ENCODE measurements at places on chromosomes 5 and 9.

DNA sequence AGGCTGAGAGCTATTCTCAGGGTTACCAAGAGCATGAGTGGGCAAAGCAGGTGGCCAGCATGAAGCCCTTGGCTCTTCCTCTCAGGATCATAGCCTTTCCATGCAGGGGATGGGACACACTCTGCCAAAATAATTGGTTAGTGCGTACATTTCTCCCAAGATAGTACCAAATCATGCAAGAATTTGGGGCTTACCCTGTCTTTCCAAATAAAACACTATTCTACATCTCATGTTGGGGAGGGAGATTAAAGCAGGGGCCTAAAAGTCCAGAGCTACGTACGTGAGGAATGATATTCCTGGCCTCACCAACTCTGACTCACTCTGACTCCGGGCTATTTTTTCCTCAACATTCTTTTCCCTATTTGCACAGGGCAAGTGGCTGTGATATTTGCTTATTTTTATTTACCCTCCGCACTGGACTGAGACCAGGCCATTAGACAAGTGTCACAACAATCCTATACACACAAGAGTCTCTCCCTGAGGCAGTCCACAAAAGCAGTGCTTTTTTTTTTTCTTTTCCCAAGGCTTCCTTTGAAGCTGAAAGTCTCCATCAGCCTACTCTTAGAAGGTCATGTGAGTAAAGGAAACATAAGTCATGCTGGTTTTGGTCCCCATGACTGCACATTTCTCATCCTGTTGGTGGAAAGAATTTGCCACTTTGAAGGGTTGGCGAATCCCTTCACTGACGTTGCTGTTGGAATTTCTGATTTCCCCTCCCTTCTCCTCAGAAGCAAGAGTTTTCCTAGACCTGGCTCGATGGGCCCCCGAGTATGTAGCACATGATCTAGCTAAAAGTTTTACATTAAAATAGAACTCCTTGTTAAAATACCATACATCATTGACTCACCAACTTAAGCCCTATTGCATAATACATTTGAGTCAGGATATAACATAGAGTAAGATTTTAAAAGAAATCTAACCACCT is 40.0 kb downstream of the TMEM252 start:
- no peak for DNase-seq

- no peak for DNase-seq
Measured at GRCh38 chr5:139296862-139297326, 3.4 kb downstream of the MATR3 start.

DNA sequence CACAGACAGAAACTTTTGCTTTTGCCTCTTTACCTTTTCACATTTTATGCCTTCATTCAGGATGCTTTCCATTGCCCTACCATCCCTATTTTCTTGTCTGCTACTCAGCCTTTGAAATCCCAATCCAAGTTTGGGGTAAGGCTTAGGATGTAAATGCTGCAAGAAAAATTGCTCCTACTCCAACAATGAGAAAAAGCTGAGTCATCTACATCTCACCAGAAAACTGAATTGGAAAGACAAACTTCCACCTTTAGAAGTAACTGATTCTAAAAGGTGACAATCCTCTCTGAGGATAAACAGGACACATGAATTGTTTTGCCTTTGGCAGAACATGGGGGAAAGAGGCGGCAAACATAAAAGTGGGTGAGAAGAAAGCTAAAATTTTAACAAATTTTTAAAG is 295.6 kb downstream of the NR2F1-AS1 start:
- DNase-seq, result no peak

DNA sequence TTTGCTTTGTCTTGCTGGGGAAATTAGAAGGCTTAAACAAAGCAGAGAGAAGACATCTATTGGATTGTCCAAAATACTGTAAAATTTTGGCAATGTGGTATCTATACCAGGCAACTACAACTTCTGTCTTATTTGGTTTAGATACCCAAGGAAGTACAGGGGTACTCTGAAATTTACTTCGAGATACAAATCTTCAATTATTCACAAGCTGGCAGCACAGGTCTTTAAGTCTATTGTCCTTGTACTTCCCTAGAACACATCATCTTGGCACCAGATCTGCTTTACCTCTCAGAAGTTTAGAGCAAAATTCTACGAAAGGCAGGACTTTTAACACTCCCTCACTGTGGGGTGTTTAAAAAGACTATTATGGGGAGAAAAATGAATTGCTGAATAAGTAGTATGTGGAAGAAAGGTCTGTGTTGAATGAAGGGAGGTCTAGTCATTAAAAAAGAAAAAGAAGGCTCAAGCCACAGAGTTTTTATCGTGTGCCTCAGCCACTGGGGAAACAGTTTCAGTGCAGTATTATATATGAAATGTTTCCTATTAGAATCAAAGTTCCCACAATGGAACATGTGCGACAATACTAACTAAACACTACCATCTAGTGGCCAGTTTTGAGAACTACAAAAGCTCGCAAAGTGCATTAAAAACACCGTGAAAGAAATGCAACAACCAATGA is 93.7 kb downstream of the PDE4D start:
- DNase-seq, result no peak

DNA sequence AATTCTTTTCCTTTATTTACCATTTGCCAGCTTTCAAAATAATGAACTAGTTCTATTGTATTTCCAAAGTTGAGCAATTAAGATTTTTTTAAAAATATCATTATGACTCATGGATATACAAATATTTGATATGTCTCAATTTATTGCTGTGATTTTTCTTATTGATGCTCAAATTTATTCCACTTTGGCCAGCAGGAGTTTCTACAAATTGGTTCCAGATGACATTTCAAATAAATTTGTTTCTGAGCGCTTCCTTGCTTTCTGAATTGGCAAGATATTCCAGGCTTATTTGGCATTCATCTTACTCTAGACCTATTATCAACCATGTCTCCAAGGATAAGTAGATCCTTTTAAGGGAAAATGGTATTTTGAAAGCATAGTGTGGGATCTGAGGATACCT is 58.5 kb upstream of the TJP2 start:
- no peak for DNase-seq

DNA sequence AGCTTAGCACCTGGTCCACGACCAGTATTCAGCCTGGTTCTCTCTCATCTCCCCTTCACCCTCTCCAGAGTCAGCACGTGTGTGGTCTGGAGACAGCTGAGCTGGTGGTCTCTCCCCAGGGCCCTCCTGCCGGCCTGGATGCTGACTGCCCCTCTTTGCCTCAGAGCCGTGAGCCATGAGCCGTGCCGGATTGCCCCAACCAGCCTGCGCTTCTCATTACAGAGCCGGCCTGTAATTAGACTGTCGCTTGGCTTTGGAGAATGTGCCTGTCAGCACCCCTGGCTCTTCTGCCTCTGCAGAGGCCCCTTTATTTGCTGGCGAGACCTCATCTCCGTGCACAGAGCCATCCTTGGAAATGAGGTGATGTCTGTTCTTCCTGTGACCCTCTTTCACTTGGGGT is 118.7 kb upstream of the BOD1 start:
- DNase-seq, result no peak

GRCh38 chr9:116087751-116088194 is 65.8 kb upstream of the PAPPA start:
- no peak for DNase-seq

DNA sequence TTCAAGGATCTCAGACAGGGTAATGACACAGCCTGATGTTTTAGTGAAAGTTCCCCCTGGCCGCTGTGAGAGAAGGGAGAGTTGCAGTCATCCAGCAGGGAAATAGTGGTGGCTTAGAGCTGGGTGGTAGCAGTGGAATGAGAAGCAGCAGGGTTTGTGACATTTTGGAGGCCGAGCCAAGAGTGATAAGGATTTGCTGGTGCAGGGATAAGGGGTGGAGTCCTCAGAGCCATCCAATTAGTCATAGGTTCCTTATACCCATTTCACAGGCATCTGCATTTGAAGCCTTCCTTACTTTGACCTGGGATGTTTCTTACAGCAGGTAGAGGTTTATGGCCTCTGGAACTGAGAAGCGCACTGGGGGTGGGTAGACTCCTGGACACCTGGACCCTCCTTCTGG is 12.8 kb downstream of the JADE2 start:
- DNase-seq, result no peak

GRCh38 chr5:122864400-122864799 is 19.0 kb downstream of the SNX24 start:
- DNase-seq, result no peak

DNA sequence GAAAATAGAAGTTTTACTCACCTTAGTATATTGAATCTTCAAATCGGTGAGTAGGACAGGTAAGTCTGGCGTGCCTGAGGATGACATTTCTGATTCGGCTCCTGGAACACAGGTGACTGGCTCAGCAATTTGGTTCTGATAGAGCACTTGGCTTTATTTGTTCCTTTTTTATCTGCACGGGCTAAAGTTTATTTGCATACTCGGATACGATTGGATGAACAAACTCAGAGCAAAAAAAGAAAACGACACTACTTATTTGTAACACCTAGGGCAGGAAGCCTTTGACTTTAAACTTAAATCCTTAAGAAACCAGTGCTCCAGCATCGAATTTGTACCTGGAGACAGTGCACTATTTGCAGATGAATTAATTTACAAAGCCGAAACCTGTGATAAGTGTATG is at the start of gene ALDH1A1:
TSS of gene ALDH1A1 (minus strand) at position 140 of the 400 bp plus-strand sequence. CDS start at position 87, 53 bp downstream.
- no peak for DNase-seq

GRCh38 chr5:138686668-138687067 is 66.6 kb upstream of the CTNNA1 start:
- no peak for DNase-seq

DNA sequence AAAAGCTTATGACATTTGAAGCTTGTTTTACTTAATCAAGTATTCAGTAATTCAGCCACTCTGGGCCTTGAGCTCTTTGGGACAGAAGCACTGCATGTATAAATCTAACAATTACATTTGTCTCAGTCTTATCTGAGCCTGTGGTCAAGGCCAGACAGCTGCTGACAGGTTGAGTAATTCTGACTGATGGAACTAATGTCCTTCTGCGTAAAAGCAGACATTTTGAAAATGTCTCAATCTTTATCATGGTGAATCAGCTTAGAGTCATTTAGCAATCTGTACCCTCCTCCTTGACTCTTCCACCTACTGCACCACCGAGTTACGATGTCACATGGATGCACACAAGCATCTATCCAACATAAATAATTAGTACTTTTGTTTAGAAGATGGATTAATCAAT is 400.0 kb downstream of the ARRDC3 start:
- DNase-seq, result no peak

DNA sequence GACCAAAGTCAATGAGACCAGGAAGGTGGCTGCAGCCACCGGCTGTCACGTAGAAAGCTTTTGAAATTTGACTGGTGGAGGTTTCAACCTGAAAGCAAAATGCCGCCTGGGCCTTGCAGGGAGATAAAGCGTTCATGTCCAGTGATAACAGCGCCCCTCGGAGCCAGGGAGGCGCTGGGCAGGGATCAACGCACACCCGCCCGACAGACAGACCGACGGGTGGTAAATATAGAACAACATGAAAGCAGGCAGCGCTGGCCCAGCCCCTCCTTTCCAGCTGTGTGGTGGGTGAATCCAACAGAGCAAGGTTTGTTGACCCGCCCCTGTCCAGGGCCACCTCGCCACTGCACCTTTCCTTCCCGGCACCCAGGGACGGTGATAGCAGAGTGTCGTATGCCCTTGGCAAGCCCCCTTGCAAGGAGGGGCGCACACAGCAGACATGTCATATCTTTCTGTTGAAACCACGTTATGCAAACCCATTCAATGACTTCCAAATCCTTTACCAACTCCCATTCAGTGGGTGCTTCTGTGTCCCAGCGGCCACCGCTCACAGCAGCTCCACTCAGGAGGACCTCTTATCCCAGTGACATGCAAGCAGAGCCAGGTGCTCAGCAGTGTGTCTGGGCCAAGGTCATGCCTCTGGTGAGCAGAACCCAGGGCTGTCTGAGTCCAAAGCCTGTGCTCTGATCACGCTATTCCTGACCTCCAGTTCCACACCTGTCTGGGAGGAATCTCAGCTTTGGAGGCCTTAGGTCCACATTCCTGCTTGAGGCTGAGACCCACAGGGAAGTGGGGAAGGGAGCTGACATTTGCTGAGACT is 38.7 kb downstream of the NKX2-5 start:
- no peak for DNase-seq

- no peak for DNase-seq
Measured at GRCh38 chr5:74838262-74838661, 27.9 kb downstream of the FAM169A start.

DNA sequence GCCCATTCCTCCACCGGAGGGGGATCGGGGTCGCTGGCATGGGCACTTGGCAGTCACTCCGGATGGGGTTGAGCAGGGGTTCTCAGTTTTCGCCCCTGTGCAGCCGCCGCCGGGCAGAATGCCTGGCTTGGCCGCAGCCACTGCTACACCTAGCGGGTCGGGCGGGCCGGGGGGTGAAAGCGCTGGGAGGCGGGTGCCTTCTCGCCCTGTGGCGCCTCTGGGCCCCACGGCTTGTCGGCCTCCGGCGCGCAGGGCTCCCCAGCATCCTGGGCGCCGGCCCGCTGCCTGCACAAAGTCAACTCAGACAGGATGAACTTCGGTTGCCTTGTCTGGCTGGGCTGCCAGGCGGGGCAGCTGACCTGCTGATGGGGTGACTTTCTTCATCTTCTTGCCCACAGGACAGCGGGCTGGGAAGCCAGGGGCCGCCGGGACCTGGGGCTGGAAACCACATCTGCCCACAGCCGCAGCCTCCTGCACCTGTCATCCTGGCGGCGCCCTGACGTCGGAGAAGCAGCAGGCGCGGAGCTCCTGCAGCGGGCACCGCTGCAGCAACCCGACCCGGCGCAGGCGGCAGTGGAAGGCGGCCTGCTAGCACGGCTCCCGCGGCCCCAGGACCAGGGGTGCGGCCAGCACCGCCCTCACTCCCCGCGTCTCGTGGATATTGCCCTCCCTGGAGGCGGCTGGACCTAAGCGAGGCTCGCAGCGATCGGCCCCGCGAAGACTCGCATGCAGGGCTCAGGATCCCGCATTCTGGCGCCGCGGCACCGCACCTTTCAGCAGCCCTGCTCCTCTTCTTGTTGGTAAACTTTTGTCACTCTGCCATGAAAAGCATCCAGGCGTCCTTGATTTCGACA is 1.3 kb upstream of the ANKRD18A start:
- DNase-seq, result peak; percentile 31

DNA sequence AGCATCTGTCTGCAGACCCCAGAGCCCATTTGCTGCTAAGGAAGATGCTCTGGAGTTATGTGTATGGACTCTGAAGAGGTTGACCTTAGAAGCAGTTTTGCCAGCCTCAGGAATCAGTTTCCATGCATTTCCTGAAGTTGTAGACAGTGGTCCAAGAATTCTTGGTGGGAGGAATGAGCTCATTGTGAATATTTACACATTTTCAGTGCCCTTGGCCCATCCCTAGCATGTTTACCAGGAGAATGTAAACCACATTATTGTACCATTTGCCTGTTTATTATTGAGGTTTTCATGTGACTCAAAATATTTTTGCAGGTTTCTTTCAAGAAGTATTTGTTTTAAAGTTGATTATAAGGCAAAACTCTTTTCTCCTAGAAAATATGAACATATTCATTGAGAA is 93.8 kb downstream of the NXNL2 start:
- DNase-seq, result no peak

DNA sequence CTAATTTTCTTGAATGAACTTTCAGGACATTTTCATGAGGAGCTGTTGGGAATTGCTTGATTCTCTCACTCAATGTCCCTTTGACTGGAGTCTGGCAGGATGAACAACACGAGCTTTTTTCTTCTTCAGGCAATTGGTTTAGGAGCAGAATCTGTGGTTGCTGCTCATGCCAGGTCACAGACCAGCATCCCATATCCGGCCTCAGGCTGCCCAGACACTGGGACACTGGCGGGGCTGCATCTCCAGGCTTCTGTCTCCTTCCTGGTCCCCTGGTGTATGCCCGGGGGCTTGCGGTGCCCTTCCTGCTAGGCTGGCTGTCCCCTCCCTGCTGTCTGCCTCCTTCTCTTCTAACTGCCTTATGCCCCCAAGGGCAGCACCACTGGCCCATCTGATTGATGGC is 311.5 kb upstream of the DAP start:
- no peak for DNase-seq

GRCh38 chr5:39323542-39323941 is 40.8 kb downstream of the C9 start:
- DNase-seq, result no peak
